ENCODE measurements at places on chromosomes 5 and 9.

- DNase-seq, result no peak
Observed at GRCh38 chr5:41542183-41542582, 31.8 kb upstream of the PLCXD3 start.

DNA sequence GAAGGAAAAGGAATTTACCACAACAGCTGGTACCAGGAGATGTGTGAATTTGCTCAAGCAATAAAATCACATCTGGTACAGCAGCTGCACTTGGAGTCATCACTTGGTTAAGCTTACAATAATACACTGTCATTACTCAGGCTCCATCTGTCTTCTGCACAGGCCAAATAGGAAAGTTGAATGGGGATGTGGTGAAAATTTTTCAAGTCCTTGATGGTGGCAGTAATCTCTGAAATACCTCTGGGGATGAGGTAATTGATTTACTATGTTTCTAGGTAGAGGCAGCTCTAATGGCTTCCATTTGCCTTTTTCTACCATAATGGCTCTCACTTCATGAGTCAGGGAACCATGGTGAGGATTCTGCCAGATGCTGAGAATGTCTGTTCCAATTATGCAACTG lies 206.8 kb upstream of the ATP10B start:
- no peak for DNase-seq

DNA sequence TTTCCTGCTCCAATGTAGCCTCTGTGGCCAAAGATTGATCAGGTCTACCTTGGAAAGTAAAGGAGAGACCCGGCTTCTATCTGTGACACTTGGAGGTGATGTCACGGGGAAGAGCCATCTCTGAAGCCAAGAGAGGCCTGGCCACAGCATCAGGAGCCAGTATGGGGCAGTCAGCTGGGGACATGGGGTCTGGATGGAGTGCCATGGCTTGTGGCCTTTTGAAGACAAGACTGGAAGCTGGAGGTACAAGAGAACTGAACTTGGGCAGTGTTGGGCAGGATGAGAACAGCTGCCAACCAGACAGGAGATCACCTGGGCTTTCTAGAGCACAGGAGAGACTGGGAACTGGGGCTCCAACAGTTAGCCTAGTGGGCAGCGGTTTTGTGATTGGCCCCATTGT lies 190.7 kb downstream of the TENT4A start:
- DNase-seq, result no peak

GRCh38 chr5:180336234-180337020 lies 16.7 kb downstream of the GFPT2 start:
- DNase-seq, result no peak

- DNase-seq, result peak; percentile 57
Observed at GRCh38 chr9:81529556-81530193, 159.7 kb downstream of the TLE1 start.

DNA sequence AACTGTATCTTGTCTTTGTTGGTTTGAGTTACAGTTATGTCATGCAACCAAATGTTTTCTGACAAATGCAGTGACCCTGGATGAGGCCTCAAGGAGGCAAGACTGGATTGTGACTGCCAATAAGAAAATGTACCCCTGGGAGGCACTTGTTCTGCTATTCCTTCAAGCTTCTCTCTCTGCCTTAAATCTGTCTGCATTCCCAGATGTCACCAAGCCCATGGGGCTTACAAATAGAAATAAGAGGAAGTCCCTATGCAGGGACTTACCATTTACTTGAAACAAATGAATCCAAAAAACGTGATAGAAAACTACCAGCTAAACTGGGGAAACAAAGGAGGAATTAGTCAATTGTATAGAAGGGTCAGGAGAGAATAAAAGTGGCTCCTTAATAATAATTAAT lies 8.2 kb upstream of the PARP8 start:
- peak; percentile 83 for DNase-seq

GRCh38 chr9:10331157-10331556 lies 281.6 kb downstream of the PTPRD start:
- DNase-seq, result no peak

GRCh38 chr5:124053340-124053739 lies 541.4 kb downstream of the CSNK1G3 start:
- DNase-seq, result no peak

DNA sequence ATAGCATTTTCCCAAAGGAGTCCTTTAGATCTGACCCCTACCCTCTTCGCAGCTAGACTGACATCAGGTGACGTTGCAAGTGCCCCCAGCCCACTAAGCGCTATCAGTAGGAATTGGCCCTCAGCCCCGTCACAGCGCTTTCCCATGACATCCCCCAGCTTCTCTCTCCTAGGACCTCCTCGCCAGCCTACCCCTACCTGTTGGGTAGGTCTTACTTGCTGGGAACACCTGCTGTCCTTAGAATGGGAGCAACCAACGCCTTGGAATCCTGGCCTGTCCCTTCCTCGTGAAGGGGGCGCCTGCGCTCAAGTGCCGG lies 584 bp upstream of the PIP5K1B start:
- DNase-seq, result no peak

GRCh38 chr9:135555203-135555602 lies 6.4 kb upstream of the PAEP start:
- DNase-seq, result peak; percentile 1

DNA sequence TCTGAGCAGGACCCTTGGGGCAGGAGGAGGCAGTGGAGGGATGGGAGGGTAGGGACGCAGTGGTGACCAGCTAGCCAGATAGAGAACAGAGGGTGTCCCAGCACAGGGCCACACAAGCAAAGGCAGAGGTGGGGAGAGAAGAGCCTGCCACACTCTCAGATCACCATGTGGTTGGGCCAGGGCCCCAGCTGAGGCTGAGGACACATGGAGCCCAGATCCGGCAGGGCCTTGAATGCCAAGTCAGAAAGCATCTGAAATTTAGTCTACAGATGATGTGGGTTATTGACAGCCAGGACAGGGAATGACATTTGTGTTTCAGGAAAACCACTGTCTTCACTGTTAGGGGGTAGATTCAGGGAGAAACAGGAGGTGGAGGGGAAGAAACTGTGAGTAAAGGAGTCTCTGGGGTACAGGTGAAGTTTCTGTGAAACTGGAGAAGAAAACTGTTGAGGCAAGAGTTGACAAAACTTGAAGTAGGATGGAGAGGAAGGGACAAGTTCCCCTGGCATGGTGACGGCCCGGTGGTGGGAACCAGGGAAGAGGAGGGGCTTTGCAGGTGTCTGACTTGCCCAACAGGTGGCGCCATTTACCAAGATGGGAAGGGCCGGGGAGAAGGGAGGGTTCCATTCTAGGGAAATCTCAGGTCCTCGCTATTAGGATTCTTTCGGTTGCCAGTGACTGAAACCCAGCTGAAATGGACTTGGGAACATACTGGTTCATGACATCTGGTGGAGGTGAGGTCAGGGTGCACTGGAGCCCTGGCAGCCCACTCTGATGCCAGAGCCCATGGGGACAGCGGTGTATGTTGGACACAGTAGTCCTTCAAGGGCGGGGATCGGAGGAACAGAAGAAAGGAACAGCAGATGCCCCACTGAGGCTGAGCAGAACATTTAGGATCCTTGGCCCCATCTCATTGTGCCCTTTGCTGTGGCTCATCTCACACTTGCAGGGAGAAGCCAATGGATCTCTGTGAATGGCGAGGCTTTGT lies 100.1 kb downstream of the KCNIP1 start:
- DNase-seq, result peak; percentile 70

DNA sequence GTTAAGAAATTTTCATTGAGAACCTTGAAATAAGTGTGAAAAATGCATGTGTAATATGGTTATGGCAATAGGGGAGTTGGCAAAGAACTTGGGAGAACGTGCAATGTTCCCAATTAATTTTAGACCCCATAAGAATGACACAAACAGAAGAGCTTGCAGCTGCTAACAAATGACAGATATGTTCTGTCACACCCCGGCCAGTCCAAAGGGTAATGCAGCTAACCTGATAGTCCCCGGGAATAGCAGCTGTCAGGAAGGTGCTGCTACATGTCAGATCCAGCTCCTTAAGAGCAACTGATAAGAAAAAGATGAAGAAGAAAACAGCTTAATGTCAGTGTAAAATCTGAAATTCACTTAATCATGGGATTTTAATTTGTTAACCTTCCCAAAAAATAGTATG lies 30.4 kb downstream of the SEMA5A start:
- DNase-seq, result no peak

DNA sequence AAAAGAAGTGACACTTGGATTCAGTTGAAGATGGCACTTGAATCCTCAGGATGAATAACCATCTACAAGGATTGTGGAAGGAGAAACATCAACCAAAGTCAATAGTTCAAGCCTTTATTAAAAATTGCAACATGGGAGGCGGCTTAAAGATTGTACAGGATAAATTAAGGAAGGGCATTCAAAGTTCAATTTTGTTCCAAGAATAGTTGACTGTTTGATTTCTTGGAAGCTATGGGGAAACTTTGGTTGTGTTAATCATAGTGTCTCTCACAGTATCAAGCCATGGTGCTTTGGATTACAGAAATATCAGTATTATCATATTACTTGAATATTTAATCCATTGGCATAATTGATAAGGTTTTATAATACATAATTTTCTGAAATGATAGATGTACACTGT lies 1844.3 kb downstream of the MAT2B start:
- DNase-seq, result peak; percentile 84

- no peak for DNase-seq
Observed at GRCh38 chr5:179337796-179338676, 7.2 kb downstream of the ADAMTS2 start.

- no peak for DNase-seq
Observed at GRCh38 chr9:135673941-135674340, 10.8 kb downstream of the LCN9 start.

- no peak for DNase-seq
Observed at GRCh38 chr9:21810881-21811280, 8.4 kb downstream of the MTAP start.

DNA sequence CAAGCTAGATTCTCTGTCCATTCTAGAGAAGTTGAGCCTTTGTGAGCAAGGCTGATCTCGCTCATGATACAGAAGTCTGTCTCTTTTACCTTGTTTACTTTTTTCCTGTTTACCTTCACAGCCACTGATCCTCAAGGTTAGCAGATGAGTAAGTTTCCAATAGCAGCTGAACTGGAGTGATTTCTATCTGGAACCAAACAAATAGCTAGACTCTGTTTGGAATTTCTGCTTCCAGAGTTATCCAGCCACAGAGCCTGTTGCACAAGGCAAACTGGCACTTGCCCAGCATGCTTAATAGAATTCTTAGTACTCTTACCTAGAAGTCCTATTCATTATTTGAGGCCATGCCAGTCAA lies 12.8 kb upstream of the PANK3 start:
- no peak for DNase-seq

- no peak for DNase-seq
Observed at GRCh38 chr5:56734091-56734694, 81.2 kb upstream of the MAP3K1 start.

GRCh38 chr5:9551567-9552537 lies 6.0 kb upstream of the SEMA5A start:
- no peak for DNase-seq

- DNase-seq, result no peak
Observed at GRCh38 chr9:121682926-121683515, 31.6 kb downstream of the DAB2IP start.

DNA sequence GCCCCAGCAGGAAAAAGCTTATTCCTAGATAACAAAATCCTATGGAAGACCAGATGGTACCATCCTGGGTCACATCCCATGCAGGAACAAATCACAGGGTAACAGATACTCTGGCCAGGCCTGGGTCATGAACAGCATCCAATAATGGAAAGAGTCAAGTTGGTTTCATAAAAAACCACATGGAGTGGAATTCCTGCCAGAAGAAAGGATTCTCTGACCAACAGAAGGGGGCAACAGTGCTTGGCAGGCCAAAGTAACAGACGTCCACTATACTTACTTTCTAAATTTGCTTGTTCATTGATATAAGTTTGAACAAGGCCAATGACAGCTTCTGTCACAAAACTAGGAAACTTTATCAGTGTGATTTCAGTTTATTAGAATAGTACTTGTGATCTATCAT lies 273.5 kb downstream of the ARRDC3 start:
- DNase-seq, result no peak

- DNase-seq, result no peak
Observed at GRCh38 chr5:125293726-125294125, 547.3 kb upstream of the ZNF608 start.

DNA sequence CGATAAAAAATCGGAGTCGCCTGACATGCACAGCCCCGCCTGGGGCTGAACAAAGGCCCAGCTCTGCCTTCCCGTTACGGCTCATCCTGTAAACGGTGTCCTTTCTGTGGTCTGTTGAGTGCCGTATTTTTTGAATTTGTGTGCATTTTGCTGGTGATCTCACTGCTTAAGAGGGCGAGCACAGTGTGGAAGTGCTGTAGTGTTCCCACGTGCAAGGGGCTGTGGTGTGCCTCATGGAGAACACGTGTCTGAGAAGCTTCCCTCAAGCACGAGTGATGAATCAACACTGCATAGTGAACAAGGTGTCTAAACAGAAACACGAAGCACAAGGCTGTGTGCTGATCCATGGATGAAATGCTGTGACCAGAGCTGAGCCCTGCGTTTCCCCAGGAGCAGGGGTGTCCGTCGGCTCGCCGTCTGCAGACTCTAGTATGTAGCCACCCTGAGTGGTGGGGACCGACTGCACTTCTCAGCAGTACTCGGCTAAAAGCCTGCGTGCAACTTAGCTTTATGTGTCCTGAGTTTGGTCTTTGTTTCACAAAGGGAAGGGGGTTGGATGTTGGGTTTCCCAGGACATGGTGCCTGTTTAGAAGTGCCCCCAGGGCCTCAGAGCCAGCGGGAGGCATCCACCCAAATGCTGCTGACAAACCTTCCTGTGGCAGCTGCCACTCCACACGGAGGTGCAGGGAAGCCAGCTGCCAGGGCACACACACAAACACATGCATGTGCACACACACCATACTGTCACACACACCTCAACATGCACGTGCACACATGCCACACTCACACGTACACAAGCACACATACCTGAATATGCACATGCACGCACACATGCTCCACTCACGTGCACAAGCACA lies 77.2 kb upstream of the IRX4 start:
- DNase-seq, result no peak

DNA sequence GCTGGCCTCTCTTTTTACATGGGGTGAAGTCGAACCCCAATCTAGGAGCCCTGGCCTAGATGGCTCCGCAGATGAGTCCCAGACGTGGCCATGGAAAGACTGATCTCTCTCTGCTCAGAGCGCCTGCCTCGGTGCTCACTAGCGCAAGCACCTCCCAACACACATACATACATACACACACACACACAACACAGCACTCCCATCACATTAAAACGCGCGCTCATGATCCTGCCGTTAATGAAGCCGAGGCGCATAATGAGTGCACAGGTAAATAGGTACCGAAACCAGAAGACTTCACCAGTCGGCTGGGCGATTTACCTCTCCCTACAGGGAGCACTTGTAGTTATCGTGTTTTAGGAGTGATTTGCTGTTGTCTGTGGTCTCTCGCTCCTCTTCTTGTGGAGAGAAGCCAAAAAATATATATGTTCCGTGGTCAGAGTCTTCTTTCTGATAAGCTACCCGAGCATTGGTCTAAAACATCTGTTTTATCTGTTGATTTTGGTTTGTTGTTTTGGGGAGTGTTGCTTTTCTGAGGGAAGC lies 207.7 kb downstream of the MEF2C start:
- DNase-seq, result no peak

DNA sequence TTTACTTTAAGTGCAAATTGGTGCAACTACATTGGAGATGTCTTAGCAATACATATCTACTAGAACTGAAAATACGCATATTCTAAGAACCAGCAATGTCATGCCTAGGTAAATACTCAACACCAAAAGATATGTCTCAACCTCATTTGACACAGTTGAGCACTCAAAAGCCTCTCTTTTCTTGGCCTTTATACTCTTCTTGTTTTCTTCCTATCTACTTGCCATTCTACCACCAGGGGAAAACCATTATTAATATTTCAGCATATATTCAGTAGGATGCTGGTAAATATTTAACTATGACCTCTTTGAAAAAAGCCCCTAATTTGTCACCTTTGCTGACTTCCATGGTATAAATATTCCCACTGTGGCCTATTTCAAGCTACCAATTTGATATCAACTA lies 443.8 kb downstream of the LRRC70 start:
- no peak for DNase-seq

Measured in inflammatory macrophage treated with lipopolysaccharide for 1 hour (primary cell).